ENCODE measurements at places on chromosomes 7 and 10.

GRCh38 chr7:136891850-136892249 is 23.4 kb downstream of the CHRM2 start:
- H3K4me1 ChIP-seq, result no peaks in the 10 kb centered on the region
- no peaks in the 10 kb centered on the region for H3K36me3 ChIP-seq
- no peak overlapping the region for H3K27ac ChIP-seq
- H3K4me3 ChIP-seq, result no peak overlapping the region
- no peak for DNase-seq

DNA sequence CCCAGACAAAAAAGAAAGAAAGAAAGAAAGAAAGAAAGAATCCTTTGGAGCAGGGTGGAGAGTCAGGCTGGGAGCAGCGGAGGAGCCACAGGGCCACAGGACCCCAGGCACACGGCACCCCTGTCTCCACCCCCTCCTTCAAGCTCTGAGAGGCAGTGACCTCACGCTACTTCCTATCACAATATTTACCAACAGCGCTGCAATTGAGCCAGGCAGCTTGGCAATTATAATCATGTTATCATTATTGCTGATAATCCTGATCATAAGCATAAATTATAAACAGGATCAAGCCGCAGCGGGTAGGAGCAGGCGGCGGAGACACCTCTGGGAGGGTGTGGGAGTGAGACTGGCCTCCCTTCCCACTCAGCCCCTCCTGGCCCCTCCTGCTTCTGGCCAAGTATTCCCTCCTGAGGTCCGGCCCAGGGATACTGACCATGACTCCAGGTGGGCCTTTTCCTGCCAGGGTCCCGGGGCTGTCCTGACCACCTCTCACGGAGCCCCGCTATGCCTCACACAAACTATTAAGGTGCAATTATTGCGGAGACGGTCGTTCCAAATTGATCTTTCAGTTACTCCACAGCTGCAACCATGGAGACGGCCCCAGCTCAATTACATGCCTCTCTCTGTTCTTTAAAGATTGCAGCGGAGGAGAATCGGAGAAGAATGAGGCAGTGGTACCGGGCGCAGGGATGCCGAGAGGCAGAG is 10.0 kb upstream of the GTF2IRD1 start:
- no peaks in the 10 kb centered on the region for H3K36me3 ChIP-seq
- no peaks in the 10 kb centered on the region for H3K4me1 ChIP-seq
- peaks cover 24% of the 10 kb centered on the region for H3K27me3 ChIP-seq
- no peak overlapping the region for H3K27ac ChIP-seq
- DNase-seq, result no peak

DNA sequence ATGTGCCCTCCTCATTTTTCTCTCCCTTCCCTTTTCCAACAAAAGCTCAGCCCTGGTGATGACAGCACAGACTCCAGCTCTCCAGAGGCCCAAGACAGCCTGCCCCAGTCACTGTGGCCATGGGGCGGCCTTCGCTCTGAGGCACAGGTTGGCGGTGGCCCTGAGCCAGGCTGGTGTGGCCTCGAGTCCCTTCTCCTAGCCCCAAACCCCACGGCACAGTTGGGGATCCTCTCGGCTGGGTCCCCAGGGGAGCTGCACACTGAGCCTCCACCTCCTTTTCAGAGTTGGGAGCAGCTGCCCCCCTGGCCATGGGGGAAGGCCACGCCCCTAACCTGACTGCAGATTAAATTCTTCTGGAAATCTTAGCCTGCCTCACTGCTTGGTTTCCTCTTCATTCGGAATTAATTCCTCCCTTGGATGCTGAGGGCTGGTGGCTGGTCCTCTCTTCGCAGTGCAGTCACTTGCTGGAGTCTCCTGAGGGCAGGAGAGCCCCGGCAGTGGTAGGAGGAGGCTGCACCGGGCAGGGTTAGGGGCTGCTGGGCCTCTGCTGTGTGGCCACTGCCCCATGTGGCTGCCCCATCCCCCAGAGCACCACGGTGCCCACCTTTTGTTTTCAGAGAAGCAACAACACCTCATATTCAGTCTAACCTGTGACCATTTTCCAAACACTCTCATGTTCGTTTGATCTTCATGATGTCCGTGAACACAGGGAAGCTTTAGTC is 426.6 kb downstream of the DNAJB6 start:
- no peaks in the 10 kb centered on the region for H3K36me3 ChIP-seq
- DNase-seq, result no peak
- no peak overlapping the region for H3K4me3 ChIP-seq
- H3K4me1 ChIP-seq, result peaks cover 13% of the 10 kb centered on the region
- peaks cover 14% of the 10 kb centered on the region for H3K27me3 ChIP-seq

GRCh38 chr10:20858292-20859124 is 38.6 kb downstream of the NEBL start:
- H3K36me3 ChIP-seq, result no peaks in the 10 kb centered on the region
- no peak for DNase-seq

DNA sequence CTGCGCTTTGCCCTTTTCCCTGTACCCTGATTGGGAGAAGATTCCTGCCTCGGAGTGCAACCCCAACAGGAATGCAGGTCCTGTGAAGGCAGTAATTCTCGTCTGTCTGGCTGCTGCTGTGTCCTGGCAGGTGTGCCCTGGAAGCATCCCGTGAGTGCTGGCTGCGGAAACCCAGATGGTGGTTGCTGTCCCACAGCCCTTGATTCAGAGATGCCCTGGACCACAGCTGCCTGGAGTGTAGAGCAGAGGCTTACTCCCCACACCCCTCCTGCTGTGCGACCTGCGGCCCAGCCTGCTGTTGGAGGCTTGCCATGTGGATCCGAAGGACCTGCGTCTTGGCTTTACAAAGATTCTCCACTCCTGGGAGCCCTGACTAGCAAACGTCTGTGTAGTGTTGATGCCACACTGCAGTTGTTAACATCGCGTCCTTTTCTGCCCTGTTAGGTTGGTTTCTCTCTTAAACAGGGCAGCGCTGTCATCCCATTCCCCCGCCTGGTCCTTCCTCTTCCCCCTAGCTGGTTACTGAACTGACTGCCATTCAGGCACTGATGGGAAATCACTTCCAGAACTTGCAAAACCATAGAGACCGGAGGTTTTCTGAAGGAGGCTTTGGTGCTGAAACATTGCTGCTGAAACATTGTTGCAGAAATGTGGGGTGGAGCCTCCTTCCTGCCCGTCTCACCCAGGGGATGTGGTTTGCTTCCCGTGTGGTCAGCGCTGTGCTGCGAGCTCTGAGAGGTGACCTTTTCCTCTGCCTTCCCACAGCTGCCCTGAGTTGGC is 53.3 kb downstream of the DNAJB6 start:
- H3K4me3 ChIP-seq, result peak overlapping the region; percentile 59
- peak; percentile 68 for DNase-seq
- H3K27me3 ChIP-seq, result no peaks in the 10 kb centered on the region

Data from activated naive CD4-positive, alpha-beta T cell treated with anti-CD3 and anti-CD28 coated beads, Interleukin-2, amount 10 ng/mL, durations not matched to agents 7 days and 5 days (primary cell).